Activated CD4-positive, alpha-beta T cell treated with anti-CD3 and anti-CD28 coated beads for 48 hours (primary cell): ENCODE measurements at places on chromosomes 5 and 9.

GRCh38 chr5:65926276-65926783 is at the start of gene ERBIN:
TSS of gene ERBIN (plus strand) at chr5:65926575. CDS start at chr5:65992719, 66,144 bp downstream.
- DNase-seq: peak; percentile 75

DNA sequence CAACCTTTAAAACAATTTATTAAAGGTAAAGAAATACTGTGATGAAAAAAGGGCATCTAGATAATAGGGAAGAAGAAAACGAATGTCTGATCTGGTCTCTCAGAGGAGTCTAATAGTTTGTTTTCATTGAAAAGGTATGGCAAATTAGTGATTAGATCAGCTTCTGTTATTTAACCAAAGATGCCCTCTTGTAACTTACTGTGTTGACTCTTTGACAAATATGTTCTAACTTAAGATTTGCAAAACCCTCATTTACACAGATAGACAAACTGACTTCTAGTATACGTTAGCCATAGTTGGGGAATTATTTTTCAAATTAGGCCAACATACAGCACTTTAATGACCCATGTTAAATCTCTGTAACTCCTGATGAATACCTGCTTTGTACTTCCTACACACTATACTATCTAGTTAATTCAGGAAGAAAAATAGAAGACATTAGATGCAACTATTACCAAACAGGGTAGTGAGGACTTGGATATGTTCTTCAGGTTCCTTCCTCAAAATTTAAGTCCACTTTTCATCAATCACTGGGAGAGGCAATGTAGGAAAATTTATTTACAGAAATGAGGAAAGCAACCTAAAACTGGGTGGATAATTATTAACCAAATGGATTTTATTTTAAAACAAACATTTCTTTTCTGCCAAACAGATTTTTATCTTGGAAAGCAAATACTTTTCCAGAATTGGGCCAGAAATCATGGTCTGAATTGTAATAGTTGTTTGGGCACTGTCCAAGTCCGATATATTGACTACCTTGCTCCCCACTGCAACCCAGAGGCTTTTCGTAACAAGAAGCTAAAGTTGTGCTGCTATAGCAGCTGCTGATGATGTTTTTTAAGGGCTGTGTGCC is 66.4 kb upstream of the PPP2R2B start:
- DNase-seq: no peak

DNA sequence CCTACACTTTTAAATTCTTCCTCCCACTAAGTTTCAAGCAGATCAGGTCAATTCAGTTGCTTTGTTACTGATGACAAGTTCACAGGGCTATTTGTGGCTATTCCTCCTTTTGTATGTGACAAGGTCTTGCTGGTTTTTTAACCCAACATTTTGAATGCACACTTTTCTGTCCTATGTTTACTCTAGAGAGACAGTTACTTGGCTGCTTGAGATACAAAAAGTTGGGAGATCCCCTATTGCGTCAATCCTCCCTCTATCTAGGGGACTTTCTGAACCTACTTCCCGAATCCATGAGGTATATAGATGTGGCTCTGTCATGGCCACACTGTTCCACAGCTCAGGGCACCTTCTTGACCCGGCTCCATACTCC is 386.7 kb downstream of the NTRK2 start:
- no peak for DNase-seq

DNA sequence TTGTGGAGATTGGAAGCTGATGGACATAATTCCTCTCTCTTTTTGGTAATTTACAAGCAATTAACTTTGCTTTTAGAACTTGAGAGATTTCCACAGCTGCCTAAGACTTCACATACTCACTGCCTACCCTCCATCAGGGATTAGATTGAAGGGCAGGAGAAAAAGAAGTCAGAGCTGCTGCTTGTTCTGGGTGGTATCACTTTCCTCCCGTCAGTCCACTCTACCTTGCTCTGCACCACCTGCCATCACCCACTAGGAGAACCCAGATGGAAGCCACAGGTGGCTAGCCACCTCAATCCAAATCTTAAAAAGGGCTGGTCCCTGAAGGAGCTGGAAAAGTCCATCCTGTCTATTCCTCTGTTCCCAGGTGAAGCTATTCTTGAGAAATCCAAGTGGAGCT is 10.5 kb downstream of the IRF1 start:
- no peak for DNase-seq

- no peak for DNase-seq
These were observed 63.7 kb upstream of the ZNF622 start for GRCh38 chr5:16529306-16529705.

DNA sequence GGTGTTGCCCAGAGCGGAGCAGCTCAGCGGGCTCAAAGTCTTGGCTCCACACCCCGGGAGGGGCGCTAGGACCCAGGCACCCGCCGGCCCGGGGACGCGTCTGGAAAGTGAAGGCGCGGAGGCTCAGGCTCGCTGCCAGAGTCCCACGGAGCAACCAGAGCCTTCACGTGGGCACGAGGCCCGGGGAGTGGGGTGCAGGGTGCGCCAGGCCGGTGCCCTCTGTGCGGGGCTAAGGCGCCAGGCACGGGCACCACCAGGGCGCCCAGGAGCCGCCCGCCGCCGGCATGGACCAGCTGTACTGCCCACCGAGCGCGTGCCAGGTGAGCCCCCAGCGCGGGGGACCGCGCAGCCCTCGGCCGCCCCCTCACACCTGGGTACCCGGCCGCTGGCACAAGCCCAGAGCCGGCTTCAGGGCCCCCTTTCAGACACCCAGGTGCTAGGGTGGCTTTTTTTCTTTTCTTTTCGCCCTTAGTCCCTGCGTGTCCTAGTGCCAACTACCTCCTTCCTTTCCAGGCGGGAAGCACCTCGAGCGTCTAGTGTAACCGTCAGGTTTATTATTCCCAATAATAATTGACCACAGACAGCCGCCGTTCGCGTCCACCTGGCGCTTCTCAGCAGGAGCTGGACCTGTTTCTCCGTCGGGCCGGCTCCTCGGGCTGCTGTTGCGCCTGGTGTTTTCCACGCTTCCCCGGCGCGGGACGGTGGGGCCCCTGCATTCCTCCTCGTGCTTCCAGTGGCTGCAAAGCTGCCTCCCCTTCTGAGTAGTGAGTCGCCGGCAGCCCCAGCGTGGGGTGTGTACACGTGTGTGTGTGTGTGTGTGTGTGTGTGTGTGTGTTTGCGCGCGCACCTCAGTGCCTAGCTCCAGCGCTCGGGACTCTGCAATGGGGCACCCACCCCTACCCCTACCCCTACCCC is 30.1 kb upstream of the PDE8B start:
- DNase-seq: peak; percentile 35

DNA sequence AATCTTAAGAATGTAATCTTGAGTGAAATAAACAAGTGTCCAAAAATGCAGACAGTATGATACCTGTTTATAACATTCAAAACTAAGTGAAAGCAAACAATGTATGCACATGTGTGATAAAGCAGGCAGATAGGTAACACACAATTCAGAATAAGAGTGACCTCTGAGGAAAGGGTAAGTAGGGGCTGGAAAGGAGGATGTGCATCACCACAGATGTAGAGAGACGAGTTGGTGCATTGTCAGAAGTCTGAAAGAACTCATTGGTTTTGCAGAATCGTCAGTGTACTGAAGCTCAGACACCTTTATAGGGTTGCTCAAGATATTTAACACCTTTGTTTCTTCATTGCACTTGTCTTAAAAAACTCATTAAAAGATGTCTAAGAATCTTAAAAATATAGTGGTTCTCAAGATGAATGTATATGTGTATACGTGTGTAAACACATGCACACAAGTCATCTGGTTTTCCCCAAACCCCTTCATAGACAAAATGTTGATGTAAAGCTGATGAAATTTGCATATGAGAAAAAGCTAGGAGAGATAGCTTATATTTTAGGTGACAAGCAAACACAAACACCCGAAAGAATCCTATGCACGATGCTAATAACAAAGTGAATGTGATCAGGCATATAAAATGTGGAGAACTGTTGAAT is 197.6 kb upstream of the MEF2C start:
- DNase-seq: no peak

GRCh38 chr9:74645007-74645639 is 148.0 kb downstream of the RORB start:
- DNase-seq: no peak

DNA sequence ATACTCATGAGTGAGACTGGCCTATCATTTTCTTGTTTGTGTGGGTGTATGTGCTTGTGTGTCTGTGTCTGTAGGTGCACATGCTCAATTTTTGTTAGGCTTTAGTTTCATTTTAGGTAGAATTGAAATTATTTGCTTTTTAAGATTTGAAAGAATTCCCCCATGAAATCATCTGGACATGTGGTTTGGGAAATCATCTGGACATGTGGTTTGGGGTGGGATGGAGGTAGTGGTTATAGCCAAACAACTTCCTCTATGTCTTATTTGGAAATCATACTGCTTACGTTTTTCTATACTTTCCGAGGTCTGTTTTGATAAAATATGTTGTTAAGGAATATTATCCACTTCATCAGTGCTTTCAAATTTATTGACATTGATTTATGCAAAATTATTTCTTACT is 485.4 kb upstream of the CLINT1 start:
- no peak for DNase-seq

DNA sequence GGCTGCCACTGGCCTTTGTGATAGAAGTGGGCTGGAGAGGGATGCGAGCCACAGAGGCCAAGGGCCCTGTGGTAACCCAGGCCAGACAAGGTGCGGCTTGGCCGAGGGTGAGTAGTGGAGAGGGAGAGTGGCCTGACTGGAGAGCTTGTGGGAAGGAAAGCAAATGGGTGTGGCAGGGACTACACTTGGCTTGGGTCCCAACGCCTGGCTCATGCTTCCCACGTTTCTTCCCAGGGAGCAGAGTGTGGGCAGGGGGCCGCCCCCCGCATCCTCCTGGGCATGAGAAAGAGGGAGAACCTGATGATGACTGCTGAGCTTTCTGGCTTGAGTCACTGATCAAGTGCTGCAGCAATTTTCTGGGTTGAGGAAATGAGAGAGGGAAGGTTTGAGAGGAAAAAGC is 95.7 kb downstream of the ANKH start:
- no peak for DNase-seq

DNA sequence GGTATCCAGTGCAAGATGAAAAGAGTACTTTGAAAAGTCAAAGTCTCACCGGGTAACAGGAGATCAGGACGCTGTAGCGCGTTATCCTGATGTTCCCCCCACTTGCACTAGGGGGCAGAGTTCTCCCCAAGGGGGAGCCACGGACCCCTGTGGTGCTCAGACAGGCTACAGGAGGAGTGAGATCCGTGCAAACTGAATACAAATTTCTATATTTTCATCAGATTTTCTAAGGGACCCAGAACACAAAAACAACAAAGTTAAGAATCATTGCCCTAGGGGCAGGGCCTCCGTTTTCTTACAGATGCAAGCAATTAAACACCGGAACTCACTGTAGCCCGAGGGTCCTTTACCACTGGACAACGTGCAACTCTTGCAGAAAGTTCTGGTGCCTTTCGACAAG is 2.0 kb downstream of the MYO10 start:
- DNase-seq: peak; percentile 75

GRCh38 chr5:77832938-77833337 is 56.8 kb upstream of the TBCA start:
- DNase-seq: no peak

DNA sequence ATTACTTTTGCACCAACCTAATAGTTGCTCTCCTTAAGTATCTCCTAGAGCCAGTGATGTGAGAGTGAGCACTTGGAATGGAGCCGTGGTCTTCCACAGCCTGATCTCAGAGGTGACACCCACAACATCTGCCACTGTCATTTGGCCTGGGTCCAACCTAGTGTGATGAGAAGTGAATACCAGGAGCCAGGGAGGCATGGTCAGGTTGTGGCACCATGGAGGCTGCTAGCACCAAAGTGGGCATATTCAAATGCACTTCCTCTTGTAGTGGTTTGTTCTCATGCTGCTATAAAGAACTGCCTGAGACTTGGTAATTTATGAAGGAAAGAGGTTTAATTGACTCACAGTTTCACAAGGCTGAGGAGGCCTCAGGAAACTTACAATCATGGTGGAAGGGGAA is 22.6 kb upstream of the CEP72 start:
- no peak for DNase-seq

- no peak for DNase-seq
These were observed 502.5 kb downstream of the RASEF start for GRCh38 chr9:82560457-82560904.

DNA sequence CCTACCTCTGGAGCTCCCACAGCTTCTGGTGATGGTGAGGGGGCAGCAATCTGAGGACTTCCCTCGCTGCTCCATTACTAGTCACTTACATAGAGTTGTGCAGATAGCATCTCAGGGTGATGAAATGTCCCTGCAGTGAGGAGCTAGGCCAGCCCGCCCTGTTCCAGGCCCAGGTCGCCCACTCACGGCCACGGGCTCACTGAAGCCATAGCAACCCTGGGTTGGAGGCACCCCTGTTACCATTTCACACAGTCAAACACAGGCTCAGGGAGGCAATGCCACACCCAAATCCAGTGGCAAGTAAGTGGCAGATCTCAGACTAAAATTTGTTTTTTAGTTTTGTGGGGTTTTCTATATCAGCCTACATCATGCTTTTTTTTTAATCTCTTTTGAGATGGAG is 19.6 kb downstream of the SH2D3C start:
- DNase-seq: no peak

DNA sequence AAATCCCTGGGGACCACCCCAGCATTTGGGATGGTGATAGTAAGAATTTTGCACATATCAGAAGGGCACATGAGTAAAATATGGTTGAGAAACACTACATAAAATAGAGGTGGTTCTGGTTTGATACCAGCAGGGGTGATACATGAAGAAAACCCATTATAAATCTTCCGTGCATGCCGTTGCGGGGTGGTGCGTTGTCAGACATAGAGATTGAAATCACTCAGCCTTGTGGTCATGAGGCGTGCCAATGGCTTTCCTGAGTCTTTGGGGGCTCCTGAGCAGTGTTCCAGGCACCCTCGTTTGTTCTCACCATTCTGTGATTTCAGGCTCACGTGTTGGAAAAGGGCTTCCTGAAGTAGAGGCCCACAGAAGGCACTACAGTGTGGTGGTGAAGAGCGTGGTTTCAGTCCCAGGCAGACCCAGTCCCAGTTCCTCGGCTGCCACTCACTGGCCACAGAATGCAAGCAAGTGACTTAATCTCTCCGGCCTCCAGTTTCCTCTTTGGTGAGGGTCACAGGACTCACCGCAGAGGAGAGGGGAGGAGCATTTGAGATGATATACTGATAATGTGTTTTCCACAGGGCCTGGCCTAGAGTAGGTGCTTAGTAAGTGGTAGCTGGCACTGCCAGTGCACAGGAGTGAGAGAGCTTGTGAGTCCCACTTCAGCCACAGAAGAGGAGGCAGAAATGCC is 20.5 kb upstream of the GLRX start:
- DNase-seq: peak; percentile 76

DNA sequence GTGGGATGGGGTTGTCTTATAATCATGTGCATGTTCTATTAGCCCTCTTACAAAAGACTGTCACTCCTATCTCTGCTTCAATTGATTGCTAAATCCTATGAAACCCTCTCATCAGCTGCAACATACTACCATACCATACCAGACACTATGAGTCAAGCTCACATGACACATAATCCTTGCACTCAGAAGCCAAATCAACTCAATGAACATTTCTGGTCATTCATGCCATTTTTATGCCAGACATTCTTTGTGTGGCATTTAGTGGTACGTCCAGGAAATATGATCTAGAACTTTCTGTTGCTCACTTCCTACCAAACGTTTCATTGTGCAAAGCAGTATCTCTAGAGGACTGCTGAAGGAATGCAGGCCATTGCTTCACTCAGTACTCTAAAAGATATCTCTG is 159.2 kb upstream of the GNA14 start:
- DNase-seq: no peak
